8988T (cell line): ENCODE measurements at places on chromosomes 11 and 22.

DNA sequence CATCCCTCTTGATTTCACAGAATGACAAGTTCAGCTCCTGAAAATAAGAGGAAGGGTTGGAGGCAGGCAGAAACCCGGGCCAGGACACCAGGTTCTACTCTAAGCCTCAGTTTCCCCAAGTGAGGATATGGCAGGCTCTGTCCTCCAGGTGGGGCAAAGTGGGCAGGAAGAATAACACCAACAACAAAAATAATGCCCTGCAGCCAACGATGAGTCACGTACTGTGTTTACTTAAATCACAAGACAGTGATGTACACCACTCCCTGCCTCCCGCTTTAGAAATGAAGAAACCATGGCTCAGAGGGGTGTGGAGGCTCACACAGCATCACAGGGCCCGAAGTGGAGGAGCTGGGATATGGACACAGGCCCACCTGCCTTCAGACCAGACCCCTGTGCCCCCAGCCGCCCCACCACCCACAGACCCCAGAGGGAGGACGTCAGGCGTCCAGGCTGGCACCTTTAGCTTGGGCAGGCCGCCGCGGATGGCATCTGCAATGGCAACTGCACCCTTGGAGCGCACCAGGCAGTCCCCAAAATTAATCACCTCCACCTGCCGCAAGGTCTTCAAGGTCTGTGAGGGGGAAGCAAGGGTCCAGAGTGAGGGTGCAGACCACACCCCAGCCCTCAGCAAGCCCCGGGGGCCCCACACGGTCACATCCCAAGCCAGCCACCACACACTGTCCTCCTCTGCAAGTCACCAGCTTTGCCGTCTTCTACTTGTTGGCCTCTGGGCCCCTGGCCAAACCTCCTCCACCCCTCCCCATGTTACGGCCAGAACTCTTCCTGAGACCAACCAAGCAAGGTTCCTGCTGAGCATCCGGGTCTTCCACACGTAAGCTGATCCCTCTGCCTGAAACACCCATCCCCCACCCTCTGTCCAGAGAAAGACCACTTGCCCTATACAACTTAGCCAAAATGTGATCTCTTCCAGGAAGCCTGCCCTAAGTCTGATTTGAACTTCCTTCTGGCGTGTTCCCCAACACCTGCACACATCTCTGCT, 15.8 kb upstream of the CHADL start:
- no peak for DNase-seq

DNA sequence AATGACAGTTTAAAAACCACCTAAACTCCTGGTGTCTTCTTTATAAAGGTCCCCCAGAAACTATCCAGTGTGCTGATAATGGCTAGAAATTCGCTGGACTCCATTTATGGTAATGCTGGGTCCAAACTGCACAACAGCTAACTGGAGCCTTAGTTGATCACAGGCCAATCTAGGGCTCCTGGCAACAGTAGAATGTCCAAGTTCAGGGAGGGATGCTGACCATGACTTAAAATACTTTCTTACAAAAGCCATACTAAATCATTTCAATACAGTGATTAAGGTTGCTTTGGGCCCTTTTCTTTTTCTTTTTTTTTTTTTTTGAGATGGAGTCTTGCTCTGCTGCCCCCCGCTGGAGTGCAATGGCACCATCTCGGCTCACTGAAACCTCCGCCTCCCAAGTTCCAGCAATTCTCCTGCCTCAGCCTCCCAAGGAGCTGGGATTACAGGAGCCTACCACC, 14.5 kb upstream of the GAB2 start:
- no peak for DNase-seq

DNA sequence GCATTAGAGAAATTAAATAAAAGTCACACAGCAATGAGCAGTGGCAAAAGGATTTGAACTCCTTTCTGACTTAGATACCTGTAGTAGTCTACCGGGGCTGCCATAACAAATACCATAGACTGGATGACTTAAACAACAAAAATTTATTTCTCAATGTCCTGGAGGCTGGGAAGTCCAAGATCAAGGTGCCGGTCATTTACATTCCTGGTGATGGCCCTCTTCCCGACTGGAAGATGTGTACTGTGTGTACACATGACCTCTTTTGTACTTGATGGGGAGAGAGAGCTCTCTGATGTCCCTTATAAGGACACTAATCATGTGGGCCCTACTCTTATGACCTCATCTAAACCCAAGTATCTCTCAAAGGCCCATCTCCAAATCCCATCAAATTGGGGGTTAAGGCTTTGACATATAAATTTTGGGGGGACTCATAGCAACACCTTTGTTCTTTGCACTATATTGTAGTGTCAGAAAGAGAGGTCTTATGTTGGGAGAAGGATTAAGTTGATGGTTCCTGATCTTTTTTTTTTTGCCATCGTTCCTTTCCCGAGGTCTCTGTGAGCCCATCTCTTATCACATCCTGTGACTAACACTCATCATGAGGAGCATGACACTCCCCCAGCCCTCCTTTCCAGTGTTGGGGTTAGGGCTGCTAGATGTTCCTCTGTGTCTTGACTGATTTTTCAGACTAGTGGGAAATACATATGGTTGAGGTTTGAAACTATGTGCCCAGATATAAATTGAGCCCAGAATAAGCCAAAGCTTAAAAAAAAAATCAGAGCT, 104.3 kb downstream of the TRAF6 start:
- DNase-seq, result no peak

DNA sequence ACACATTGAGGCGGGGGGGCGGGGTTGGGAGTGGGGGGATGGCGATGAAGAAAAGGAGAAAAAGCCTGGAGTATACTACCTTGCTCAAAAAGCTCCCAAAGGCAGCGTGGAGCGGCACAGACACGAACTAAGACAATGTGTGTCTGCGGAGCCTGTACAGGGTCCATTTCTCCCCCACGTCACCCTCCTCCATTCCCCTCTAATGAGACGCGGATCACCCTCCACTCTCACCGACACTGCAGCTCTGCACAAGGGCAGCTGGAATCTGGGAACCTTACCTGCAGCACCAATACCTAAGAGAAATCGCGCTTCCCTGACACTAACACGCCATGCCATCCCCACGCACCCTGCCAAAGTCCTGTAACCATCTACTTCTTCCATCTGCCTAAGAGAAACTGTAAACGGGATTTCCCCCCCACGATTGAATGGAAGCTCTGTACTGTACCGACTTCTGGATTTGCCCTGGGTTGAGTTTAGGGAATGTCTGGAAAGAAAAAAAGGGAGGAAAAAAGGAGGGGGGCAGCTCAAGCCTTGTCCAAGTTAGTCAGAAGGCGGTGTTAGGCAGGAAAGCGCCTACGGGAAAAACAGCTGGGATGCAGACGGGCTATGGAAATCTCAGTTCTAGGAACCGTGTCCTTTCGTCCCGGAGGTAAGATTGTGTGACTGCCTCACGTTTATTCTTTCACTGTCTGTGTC, 125.7 kb upstream of the C11orf58 start:
- DNase-seq, result no peak

- DNase-seq, result no peak
Observed at GRCh38 chr11:84249344-84250135, 963.4 kb upstream of the CCDC90B start.

- DNase-seq, result no peak
Observed at GRCh38 chr11:20089796-20090653, 70.2 kb downstream of the DBX1 start.

- no peak for DNase-seq
Observed at GRCh38 chr11:772429-773390, 4.6 kb downstream of the GATD1 start.

DNA sequence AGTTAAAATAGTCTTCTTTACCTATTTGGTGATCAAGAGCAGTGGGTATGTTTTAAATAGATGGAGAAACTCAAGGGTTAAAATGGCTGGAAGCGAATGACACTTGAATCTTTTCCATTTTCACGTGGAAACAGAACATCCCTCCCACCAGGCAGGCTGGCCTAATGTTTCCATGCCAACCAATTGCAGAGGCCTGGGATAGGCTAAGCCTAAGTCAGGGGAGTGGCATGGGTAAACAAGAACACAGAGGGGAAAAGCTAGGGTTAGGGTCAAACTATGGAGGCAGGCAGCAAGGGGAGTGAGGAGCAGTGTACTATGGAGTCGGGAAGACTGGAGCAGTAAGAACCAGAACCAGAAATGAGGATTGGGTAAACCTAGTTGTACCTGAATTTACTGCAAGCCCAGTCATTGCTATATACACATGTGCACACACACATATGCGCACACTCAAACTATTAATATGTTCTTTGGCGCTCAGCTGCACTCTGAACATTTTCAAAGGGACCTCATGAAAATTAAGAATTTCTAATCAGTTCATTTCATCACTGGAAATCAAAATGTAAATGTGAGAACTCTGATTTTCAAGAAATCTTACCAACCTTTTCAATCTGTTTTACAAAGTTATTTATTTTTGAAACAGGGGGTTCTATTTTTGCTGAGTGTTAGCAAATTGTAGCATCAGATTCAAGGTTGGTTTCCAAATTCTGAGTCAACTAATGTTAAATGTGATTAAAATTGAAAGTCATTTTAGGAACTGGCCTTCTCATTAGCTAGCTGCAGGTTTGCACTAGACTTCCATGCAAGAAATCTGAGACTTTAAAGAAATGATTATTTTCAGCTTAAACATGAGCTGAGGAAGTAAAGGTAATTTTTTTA, 327.0 kb upstream of the CCDC90B start:
- DNase-seq, result no peak

- DNase-seq, result no peak
Observed at GRCh38 chr22:36405671-36406538, 18.1 kb upstream of the MYH9 start.

GRCh38 chr11:100914415-100915110, 215.1 kb downstream of the PGR start:
- no peak for DNase-seq

- no peak for DNase-seq
Observed at GRCh38 chr11:31619980-31620379, 110.4 kb downstream of the ELP4 start.

GRCh38 chr11:14821031-14821430, 71.0 kb downstream of the CYP2R1 start:
- no peak for DNase-seq

DNA sequence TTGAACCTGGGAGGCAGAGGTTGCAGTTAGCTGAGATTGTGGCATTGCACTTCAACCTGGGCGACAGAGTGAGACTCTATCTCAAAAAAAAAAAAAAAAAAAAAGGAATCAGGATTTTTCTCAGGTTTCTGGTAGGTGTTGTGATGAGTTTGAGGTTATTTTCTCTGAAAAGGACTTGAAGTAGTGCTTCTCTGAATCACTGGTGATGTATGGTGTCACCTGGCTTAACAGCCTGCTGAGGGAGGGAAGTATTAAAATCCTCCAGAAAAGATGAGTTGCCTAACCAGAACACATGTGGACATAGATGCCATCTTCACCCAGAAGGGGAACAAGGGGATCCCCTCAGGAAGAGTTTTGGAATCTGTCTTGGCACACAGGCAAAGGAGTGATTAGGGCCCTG, 20.1 kb downstream of the SMARCB1 start:
- no peak for DNase-seq

DNA sequence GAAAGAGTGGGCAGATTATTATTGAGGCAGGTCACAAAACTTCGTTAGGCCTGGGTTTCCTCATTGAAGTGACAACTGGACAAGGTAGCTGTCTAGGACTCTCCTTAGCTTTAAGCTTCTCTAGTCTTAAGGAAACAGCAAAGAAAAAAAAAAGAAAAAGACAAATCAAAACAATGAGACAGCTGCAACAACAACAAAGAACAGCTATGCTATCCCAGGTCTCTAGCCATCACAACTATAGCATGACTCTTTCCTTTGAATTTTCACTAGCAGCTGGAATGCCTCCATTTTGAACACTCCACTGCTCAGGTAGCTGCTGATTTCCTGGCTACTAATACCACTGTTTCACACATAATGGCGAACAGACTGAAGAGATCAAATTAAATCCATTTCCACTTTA, 302.4 kb upstream of the SORL1-AS1 start:
- no peak for DNase-seq

DNA sequence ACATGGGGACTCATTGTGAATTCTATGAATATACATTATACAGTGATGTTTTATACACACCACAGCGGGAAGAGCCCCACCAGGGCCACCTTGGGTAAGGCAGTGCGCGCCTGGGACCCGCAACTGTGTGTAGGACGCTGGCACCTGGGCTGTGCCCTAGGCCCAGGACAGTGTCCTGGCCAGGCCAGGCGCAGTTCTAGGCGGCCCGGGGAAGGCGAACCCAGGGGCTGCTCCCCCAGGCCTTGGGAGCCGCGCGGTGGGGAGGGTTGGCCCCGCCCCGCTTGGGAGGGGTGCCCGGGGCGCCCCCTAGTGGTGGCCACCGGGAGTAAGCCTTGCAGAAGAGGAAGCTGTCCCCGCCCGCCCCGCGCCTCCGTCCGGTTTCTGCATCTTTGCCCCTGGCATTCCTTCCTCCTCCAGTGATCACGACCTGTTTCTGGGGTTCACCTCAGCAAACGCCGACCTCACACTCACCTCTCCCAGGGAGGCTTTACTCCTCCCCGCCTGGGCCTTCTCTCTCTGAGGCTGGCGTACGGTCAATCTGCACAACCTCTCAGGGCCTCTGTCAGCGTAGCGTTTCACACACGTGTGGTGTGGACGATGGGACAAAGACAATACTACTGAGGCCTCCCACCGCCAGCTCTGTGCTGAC, 9.5 kb upstream of the EHD1 start:
- peak; percentile 97 for DNase-seq

DNA sequence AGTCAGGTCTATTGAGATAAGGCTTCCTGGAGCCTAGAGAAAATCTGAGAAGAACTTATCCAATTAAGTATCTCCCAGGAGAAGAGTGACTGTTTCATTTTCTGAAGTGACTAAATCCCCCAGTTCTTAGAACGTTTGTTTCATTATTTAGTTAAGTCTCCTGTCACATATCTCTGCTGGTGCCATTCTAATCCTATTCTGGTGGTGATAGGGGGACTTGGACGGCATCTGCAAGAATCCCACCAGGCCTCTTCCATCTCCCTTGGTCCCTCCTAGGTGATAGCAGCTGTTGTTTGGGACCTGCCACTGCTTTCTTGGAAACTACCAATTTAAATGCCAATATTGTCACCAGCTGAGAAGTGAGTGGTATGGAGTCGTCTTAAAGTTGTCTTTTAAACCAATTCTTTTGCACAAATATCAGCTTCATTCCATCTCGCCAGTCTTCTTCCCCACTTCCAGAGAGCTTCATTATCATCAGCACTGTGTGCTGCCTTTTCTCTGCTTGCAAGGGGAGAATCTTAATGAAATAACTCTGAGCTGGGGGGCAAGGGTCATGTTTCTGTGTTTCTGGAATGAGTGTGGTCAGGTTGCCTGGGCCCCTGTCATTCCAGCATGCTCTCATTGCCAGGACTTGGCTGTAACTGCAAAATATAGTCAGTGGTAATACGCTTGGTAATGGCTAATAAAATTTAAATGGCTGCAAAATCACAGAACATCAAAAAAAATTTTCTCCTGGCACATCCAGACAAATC, 104.8 kb downstream of the LDLRAD3 start:
- no peak for DNase-seq
